SJSA1 (cell line): ENCODE measurements at places on chromosomes 3 and 15. TPM values are rescaled to one million over a fixed set of nuclear protein-coding genes. Genes with fewer than 3 reads are reported as not detected.

GRCh38 chr3:49513494-49514124 is 40.7 kb upstream of the BSN start:
- no peak for DNase-seq

ADGRG7 gene
- total RNA-seq = not detected in 2 replicates

P3H2 gene
- total RNA-seq = 166 and 188 TPM in 2 replicates

DNA sequence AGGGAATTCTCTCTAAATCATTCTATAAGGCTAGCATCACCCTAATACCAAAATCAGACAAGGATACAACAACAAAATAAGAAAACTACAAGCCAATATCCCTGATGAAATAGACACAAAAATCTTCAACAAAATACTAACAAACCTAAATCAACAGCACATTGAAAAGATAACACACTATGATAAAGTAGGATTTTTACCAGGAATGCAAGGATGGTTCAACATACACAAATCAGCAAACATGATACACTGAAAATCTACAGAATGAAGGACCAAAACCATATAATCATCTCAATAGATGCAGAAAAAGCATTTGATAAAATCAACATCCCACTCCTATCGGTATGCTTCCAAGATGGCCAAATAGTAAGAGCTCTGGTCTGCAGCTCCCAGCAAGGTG is 39.5 kb downstream of the ALDH1A2 start:
- no peak for DNase-seq

DNA sequence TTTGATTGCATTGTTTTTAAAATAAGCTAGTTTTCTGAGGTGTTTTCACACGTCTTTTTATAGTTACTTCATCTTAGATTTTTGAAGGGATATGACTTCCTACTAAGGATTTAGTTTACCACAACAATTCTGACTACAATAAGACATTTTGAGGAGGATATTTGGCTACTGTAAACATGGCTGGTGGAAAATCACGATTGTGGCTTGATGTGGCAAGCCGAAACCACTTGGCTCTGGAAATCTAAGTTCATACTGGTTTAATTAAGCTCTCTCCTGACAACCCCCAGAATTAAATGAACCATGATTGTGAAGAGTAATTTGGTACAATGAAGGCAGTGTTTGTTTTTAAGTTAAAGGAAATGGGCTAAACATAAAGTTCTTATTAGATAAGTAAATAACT is 30.8 kb downstream of the ST3GAL6 start:
- no peak for DNase-seq
